ENCODE measurements at places on chromosomes 12 and 14.

GRCh38 chr12:131818821-131819585, 9.2 kb upstream of the MMP17 start:
- DNase-seq: no peak

DNA sequence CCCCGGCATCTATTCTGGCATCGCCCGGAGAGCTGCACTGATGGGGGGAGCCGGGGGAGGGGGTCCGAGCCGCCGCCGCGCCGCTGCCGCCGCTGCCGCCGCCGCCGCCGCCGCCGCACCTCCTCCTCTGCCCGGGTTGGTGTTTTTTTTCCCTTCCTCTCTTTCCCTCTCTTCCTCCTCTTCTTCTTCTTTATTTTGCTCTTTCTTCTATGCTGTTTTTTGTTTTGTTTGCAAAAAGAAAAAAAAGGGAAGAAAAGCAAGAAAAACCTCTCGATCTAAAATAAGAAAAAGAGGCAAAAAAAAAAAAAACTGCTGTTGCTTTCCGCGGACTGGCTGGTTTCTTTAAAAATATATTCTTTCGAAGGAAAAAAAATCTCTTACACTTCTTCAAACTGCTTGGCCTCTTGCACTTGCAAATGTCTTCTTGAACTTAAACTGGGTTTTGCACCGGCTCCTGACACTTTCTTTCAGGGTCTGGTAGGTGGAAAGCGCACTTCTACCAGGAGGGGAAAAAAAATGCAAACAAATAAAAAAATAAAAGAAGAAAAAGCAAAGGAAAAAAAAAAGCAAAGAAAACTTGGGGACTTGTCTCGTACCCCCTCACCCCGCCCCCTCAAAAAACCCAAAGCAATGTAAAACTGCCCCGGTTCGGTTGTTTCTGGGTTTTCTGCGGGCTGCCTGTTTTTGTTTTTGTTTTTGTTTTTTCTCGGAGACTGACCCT, 616 bp downstream of the BCL11B start:
- no peak for DNase-seq

DNA sequence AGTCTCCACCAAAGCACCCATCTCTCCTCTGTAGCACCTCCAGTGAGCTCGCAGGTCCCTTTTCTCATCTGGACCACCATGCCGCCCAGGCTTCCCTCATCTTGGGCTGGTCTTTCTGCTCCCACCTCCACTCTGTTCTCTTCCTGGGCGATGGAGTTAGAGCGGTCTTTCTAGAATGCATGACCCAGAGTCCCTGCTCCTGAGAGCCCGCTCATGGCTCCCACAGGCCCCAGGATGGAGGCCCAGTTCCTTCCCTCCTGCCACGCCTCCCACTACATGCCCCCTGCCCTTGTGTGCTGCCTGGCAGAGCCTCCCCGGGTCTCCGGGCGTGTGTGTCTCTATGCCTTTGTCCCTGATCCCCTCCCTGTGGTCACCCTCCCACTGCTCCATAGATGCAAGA, 100.7 kb upstream of the RTL1 start:
- no peak for DNase-seq

- no peak for DNase-seq
These were observed 79.9 kb downstream of the SLC15A5 start for GRCh38 chr12:16197600-16197999.

- no peak for DNase-seq
These were observed at the start of gene TSHR for GRCh38 chr14:80955416-80955941. TSHR (plus strand) TSS chr14:80955621; CDS start chr14:80955681, 60 bp downstream.

DNA sequence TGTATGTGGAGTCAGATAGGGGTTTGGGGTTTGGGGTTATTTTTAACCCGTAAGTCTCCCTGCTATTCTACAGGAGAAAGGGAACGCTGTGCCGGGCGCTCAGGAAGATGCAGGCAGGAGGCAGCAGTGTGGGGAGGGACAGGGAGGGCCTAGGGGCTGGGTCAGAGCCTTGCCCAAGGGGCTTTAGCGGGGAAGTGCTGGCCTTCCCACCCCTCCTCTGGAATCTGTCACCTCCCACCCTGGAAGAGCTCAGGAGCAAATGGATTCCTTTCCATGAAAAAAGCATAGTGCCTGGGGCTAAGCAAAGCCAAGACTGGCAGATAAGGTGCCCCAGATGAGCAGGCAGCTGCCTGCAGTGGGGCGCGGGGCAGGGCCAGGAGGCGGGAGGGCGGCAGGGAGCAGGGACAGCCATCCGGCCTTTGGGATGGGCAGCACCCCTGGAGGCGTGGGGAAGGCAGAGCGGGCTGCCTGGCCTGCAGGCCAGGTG, 7.3 kb upstream of the INF2 start:
- DNase-seq: no peak

- no peak for DNase-seq
These were observed 9.5 kb upstream of the PRKD1 start for GRCh38 chr14:29937116-29937515.

DNA sequence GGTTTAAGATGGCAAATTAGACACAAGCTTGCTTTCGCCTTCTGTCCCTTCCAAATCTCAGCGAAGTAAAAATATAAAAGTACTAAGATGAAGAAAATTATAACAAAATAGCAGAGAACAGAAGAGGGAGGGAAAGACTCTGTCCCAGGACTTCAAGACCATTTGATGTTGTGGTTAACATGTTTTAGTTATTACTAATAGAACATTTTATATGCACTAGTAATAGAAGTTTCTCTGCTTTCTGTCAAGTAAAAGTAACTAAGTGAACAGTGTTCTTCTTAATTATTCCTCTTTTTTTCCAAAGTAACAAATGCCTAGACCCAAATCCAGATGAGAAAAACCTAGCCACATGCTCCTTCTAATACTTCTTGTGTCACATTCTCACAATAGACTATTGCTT, 85.1 kb upstream of the DAAM1 start:
- DNase-seq: no peak

DNA sequence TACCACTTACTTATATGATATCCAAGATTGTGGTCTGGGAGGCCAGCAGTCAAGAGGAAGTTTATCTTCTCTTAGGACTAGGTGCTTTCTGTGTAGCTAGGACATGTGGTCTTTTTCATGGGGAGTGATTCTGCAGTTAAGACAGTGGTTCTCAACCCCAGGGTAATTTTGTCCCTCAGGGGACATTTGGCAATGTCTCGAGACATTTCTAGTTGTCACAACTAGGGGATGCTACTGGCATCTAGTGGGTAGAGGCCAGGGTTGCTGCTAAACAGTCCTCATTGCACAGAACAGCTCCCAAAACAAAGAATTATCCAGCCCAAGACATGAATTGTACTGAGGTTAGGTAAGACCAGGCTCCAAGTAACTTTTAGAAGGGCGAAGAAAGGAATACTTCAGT, 20.0 kb downstream of the AMDHD1 start:
- no peak for DNase-seq

GRCh38 chr12:93657071-93657470, 20.1 kb upstream of the CRADD start:
- no peak for DNase-seq

GRCh38 chr14:99667821-99668220, 16.3 kb upstream of the CYP46A1 start:
- DNase-seq: no peak

GRCh38 chr14:69945347-69945746, 66.1 kb downstream of the SMOC1 start:
- DNase-seq: no peak

DNA sequence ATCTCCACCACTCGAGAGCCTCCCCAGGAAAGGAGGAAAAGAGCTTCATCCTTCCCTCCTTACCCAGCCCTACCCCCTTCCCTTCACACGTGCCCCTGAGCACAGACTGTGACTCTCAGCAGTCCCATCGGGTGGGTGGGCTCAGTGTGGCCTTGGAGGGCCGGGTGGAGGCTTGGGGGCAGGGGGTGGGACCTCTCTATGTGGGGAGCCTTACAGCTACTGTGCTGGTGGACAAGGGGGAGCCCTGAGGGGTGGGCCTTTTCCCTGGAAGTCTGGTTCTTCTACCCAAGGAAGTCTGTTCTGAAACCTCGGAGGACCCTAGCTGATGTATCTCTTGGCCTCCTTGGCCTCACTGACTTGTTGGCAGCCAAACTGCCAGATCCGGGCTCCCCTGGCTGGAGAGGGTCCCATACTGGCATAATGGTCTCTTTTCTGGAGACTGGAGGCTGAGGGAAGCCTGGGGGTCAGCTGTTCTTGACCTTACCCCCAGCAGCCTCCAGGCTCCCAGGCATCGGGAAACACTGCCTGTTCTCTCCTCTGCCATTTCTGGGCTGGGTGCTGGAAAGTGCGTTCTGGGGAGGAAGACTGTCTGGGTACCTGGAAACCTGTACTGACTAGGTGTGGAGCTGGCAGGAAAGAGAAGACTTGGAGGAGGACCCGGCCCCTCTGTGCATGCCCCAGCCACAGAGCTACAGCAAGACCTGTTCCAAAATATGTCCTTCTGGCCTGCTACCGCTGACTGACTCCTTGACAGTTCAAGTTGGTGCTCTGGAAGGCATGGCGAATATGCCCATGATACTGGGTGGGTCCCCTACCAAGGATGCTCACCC, 7.6 kb downstream of the VASH1 start:
- peak; percentile 2 for DNase-seq

GRCh38 chr14:58078471-58078870, 73.5 kb downstream of the ARMH4 start:
- no peak for DNase-seq

GRCh38 chr12:32770141-32770540, 14.4 kb upstream of the YARS2 start:
- DNase-seq: no peak

- no peak for DNase-seq
These were observed 477.0 kb downstream of the TMEM121 start for GRCh38 chr14:106003351-106003750.

DNA sequence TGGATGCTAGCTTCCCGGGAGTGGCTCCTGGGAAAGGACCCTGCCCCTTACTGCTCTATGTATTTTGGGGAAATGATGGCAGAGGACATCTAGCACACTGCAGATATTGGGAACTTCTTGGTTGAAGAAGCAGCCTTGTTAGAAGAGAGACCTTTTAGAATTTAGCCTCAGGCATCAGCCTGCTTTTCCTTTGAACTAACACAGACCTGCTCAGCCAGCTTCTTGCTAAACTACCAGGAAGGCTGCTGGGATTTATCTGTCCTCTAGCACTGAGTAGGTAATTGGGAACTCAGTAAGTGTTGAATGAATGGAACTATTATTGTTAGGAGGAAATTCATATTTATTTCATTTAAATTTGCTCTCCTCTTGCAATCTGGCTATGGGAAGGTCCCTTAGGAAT, 77.3 kb downstream of the DRAM1 start:
- no peak for DNase-seq

DNA sequence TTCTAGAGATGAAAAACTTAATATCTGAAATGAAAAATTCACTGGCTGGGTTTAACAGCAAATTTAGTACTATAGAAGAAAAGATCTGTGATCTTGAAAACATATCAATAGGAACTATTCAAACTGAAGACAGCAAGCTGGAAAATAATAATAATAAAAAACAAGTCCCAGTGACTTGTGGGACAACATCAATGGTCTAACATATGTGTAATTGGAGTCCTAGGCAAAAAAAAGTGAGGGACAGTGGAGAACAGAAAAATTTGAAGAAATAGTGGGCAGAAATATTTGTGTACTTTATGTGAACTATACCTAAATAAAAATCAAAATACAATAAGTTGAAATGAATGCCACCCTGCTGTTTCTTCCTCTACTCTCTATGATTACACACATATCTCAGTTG, 2.4 kb upstream of the SERPINA9 start:
- no peak for DNase-seq

DNA sequence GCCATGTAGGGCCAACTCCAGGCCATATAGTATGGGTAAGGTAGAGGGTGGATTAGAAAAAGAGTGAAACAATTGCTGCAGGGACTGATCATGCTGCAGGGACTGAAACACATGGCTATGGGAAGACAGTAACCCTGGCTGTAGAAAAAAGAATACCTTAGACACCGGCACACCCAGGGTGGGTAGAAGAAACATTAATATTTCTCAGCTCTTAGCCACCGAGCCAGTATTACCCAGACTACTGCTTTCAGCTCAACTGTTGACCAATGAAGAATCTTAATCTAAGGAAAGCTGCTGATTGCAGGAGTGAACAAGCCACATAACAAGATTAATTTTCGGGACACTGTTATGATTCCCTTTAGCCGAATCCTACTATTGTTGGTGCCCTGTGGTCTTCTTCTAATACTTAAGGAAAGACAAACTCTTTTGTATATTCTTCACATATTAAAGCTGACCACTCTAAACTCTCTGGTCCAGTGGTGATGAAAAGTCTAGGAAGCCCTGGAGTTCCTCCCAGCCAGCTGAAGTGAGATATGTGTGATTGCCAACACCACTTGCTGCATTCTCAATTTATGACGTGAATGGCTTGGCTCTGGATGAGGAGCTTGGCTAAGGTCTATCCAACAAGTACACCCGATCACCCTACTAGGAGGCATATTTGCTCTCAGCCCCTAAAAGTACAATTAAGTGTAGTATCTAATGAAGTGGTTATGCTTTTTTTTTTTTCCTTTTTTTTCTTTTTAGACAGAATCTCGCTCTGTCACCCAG, 69.2 kb downstream of the NOVA1 start:
- peak; percentile 20 for DNase-seq

DNA sequence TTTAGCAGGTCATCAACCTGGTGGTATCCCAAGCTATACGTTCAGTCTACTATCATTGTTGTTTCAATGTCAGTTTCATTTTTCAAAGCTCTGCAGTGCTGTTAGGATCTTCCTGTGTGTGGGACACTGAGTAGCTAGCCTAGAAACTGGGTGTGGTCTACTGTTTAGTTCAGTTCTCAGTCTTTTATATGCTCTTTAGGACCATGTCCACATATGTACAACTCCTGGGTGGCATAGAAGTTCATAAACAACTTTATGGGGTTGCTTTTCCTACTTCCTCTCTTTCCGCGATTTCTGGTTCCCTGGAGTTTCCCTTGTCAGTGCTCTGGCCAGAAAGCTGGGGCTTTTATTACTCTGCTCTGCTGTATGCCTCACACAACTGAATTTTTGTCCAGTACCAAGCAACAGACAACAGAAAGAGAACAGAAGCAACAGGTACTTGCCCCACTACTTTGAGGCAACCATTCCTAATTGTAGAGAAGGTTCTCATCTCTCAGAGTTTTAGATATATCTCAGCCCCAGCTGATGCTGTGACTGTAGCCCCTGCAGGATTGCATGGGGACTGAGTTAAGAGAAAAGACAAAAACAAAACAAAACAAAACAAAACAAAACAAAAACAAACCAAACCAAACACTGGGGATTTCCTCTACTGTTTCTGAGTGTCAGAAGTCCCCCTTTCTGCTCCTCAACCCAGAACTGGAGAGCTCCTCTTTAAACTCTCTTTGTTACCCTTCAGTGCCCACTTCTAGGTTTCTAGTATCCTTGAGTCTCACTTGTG, 30.3 kb downstream of the MIS18BP1 start:
- no peak for DNase-seq

GRCh38 chr12:116731801-116732200, 6.1 kb downstream of the SPRING1 start:
- DNase-seq: no peak

GRCh38 chr12:132804426-132804861, 24.2 kb downstream of the GOLGA3 start:
- DNase-seq: no peak
